Activated naive CD8-positive, alpha-beta T cell treated with anti-CD3 and anti-CD28 coated beads, Interleukin-2, amount 10 ng/mL, durations not matched to agents 7 days and 5 days (primary cell): ENCODE measurements at places on chromosomes 4 and X. TPM values are rescaled to one million over a fixed set of nuclear protein-coding genes. Genes with fewer than 3 reads are reported as not detected.

DNA sequence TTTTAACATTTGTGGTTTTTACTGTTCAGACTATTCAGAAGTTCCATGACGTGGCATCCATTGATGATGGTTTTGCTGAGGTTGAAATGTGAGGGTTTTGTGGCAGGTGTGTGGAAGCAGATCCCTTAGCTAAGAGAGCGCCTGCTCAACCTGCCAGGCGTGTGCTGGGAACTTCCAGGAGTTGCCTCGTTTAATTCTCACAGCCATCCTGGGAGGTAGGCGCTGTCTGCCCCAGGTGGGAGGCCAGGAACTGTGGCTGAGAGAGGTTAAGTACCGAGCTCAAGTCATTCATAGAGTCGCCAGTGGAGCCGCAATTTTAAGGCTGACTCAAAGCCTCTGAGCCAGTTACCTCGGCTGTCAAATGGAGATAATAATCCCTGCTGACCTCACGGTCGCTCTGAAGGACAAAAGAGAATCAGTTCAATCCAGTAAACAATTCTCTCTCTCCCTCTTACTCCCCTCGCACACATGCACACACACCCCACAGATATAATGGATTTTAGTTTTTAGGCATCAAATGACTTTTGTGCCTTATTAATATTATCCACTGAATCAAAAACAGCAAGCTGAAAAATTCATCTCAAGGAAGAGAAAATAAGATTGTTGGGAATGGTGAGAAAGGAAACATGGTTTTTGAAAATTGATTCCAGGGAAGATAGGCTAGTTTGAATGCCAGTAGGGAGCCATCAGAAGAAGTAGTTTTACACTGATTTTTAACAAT, 171.3 kb downstream of the PTTG2 start:
- H3K27me3 ChIP-seq, result no peaks in the 10 kb centered on the region
- peaks cover 51% of the 10 kb centered on the region for H3K4me1 ChIP-seq
- H3K4me3 ChIP-seq, result peak overlapping the region; percentile 47
- DNase-seq, result peak; percentile 53

The ZMAT1 gene
- total RNA-seq, result 12.9 TPM

DNA sequence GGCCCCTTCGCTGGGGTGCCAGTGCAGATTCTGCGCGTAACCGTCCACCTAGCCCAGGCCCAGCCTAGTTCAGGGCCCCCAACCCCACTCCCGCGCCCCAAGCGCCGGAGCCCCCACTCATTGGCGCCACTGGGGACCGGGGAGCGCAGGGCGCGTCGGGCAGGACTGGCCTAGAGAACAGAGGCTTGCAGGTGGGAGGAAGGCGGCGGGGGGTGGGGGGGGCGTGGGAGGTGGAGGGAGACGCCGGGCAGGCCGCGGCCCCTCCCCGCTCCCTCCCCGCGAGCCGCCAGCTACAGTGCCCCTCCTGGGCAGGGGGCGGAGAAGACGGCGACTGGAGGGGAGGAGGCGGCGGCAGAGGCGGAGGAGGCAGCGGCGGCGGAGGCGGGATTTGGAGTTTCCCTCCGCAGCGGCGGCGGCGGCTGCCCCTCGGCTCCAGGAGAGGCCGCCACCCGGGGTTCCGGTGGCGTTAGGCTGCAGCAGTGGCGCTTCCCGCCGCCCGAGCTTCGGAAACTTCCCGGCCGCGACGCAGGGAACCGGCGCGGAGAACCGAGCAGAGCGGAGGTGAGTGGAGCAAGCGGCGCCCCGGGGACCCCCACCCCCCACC, 4.8 kb upstream of the DUSP9 start:
- no peak for DNase-seq
- peaks cover 38% of the 10 kb centered on the region for H3K27me3 ChIP-seq
- no peaks in the 10 kb centered on the region for H3K36me3 ChIP-seq

GRCh38 chr4:87150498-87151261, 69.7 kb downstream of the KLHL8 start:
- no peak overlapping the region for H3K4me3 ChIP-seq
- H3K36me3 ChIP-seq, result peaks cover under 1% of the 10 kb centered on the region
- no peaks in the 10 kb centered on the region for H3K27me3 ChIP-seq
- no peak overlapping the region for H3K27ac ChIP-seq
